Heart left ventricle (tissue), 16 donors: ENCODE measurements at places on chromosomes 6 and 20. TPM values are rescaled to one million over a fixed set of nuclear protein-coding genes. Genes with fewer than 3 reads are reported as not detected.

EEF1A2 gene
- 1,764 TPM for total RNA-seq

DNA sequence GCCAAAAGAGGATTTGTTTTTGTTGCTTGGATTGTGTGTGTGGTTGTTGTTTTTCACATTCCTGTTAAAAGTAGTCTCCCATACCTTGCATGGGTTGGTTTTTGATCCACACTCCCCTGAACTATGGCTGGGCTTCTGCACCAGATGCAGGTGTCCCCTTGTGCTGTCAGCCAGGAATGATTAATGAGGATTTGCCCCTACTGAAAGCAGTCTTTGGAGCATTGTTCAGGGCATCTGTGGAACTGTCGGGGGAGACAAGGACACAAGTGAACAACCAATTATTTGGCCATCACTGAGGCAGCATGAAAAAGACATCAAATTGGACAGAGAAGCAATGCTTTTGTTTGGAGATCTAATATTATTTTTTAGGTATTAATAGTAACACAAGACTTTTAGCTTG lies 373.2 kb upstream of the MMS22L start:
- H3K4me1 ChIP-seq, result no peaks in the 10 kb centered on the region
- H3K27me3 ChIP-seq, result no peaks in the 10 kb centered on the region
- no peak for DNase-seq
- H3K27ac ChIP-seq, result no peak overlapping the region
- no peaks in the 10 kb centered on the region for H3K36me3 ChIP-seq

- H3K4me1 ChIP-seq, result no peaks in the 10 kb centered on the region
- H3K27ac ChIP-seq, result no peak overlapping the region
- no peak for DNase-seq
- H3K27me3 ChIP-seq, result peaks cover 18% of the 10 kb centered on the region
- H3K36me3 ChIP-seq, result no peaks in the 10 kb centered on the region
These were observed 101.5 kb downstream of the LAMP5 start for GRCh38 chr20:9615766-9616454.

GRCh38 chr6:4806791-4807190 lies 30.6 kb downstream of the CDYL start:
- no peak overlapping the region for H3K4me3 ChIP-seq
- no peaks in the 10 kb centered on the region for H3K27me3 ChIP-seq
- no peak overlapping the region for H3K27ac ChIP-seq

DNA sequence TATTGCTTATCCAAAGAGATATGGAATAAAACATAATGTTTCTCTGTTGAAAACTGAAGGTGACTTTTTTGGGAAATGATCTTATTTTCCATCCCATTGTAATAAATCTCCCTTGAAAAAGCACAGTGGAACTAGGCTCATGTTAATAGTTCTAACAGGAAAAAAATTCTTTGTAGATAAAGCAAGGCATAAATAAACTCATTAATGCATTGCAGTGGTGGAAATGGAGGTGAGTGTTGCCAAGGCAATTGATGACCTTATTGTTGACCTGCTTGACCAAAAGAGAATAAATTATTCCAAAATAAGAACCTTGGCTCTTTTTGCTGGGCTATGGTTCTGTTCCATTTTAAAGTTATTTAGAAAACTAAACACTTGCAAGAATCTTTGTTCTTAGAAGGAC lies 55.2 kb downstream of the TRMT11 start:
- peaks cover 28% of the 10 kb centered on the region for H3K36me3 ChIP-seq
- H3K4me1 ChIP-seq, result no peaks in the 10 kb centered on the region
- H3K27me3 ChIP-seq, result no peaks in the 10 kb centered on the region
- no peak for DNase-seq
- H3K27ac ChIP-seq, result no peak overlapping the region
- H3K4me3 ChIP-seq, result no peak overlapping the region

RNF39 gene
- not detected for total RNA-seq

IBTK gene
- total RNA-seq, result 28.7 TPM

SLC32A1 gene
- total RNA-seq, result not detected
